ENCODE measurements at places on chromosomes 4 and X.

DNA sequence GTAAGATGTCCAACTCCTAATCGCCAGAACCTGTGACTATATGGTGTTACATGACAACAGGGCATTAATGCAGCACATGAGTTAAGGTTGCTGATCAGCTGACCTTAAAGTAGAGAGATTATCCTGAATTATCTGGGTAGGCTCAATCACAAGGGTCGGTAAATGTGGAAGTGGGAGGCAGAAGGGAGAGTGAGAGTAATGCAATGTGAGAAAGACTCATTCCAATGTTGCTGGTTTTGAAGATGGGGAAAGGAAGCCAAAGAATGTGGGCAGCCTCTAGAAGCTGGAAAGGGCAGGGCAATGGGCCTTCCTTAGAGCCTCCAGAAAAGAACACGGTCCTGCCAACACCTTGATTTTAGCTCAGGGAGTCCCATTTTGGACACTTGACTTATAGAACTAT, 67.4 kb downstream of the STX18 start:
- no peak for DNase-seq

DNA sequence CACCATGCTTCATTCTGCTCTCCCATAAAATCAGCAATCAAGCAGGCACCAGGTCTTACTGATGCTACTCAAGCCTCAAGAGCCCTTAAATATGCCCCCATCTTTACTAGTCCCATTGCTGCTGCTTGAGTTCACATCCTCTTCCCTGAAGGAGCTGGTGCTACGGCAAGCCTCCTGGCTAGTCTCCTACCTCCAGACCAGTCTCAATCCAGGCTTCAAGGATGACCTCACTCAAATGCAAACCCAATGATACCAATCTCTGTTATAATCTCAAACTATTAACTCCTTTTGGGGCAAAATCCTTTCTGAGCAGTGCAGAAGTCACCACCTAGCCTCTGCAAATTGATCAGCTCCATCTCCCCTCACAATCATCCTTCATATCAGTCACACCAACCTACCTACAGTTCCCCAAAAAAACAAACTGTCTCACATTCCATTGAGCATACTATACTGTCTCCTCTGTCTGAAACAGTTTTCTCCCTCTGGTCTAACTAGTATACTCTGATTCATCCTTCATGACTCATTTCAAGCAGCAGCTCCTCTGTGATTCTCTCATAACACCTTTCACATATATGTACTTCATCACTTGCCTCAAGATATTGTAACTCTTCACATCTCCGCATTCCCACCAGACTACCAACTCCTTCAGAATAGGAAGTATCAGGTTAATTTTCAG, 30.0 kb downstream of the PAPSS1 start:
- DNase-seq: no peak

DNA sequence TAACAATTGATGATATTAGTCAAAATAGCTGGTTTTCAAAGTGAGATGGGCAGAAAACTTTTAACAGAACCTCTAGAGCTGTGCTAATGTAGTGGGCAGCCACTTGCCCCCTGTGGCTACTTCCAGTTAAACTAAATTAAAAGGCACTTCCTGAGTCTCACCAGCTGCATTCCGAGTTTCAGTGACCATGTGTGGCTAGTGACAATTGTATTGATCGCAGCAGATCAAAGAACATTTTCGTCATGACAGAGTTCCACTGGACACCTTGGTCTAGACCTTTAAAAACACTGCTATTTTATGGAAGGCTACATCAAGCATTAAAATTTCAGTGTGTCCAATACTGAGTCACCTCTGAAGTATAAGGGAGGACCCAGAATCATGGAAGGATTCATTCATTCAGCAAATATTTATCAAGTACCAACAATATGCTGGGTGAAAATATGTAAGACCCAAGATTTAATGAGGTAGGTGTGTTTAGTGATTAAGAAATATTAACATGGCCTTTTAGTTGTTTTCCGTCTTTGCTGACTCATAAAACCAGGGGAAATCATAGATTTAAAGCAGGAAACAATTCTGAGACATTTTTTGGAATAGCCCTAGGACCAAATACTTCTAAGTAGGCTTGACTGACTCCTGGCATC, 5.1 kb upstream of the FAT1 start:
- DNase-seq: no peak

DNA sequence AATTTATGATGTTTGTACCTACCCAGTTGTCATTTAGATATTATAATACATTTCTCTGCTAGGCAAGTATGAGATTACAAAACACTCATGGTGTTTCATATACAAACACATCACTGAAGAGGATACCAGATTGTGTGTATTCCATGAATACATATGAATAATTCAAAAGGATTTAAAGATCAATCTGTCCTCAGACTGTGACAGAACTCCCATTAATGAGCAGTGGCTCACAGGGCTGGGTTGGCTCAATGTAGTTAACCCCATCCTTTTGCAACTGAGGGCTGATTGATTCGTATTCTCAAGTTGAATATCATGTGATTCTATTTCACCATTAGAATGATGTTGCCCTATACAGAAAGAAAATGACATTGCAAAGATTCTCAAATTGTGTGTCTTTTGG, 79.6 kb upstream of the SPANXN2 start:
- DNase-seq: no peak

DNA sequence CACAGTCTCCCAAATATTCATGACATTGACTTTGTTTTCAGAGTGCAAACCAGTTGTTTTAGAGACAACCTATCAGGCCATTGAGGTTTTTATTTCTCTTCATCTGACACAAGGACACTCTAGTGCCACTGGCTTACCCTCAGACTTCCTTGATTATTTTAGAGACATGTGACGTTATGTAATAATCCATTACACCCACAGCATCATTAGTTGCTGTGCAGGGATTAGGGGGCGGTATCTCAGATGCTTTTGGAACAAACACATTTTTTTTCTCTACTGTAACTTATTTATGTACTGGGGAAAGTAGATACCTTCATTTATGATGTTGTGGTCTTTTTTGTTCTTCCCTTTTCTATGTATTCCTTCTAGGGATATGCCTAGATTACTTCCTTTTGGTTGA, 2293.1 kb downstream of the PCDH7 start:
- DNase-seq: no peak

GRCh38 chrX:1221296-1221845, 8.9 kb upstream of the CRLF2 start:
- DNase-seq: no peak

DNA sequence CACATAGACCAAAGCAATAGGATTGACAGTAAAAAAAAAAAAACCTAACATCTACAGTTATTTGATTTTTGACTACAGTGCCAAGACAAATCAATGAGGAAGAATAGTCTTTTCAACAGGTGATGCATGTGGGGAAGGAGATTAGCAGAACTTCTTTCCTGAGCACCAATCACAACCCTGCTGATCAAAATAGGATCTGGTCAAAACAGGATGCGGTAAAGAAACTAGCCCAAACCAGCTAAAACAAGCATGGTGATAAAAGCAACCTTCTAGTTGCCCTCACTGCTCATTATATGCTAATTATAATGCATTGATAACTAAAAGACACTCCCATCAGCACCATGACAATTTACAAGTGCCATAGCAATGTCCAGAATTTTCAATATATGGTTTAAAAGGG, 667.5 kb downstream of the GRXCR1 start:
- no peak for DNase-seq

DNA sequence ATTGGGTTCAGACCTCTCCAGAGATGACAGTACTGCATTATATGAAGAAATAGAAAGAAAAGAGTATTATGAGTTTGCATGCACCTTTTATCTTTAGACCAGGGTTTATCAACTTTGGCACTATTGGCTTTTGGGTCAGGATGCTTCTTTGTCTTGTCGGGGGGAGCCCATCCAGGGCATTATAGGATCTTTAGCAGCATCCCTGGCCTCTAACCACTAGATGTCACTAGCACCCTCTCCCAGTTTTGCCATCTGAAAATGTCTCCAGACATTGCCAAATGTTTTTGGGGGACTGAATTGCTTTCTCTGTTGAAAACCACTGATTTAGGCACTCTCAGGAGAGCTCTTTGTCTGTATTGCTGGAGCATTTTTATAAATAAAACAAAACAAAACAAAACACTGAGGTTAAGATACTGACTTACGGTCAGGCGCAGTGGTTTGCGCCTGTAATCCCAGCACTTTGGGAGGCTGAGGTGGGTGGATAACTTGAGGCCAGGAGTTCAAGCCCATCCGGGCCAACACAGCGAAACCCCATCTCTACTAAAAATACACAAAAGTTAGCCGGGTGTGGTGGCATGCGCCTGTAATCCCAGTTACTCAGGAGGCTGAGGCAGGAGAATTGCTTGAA, 23.6 kb downstream of the CA5B start:
- DNase-seq: no peak

- DNase-seq: no peak
These were observed 226.9 kb downstream of the FSTL5 start for GRCh38 chr4:161936625-161937550.

DNA sequence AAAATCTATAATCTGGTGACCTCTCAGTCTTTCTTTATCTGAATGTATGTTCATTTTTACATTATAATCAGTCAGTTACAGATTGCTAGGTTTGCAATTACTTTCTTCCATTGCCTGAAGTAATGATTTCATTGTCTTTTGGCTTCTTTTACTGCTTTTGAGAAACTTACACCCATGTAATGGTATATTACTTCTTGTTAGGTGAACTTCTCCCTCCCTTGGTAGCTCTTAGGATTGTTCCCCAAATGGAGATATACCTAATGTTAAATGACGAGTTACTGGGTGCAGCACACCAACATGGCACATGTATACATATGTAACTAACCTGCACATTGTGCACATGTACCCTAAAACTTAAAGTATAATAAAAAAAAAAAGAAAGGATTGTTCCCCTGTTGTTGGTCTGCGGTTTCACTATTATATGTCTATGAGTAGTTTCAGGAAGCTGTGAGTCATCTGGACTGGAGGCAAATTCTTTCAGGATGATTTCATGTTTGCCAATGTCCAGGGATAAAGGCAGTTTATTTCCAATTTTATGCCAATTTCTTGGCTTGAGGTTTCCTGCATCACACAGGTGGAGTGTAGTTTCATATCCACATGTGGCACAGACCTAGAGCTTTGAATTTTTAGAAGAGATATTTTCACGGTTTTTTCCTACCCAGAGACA, 21.8 kb downstream of the SPANXC start:
- no peak for DNase-seq

DNA sequence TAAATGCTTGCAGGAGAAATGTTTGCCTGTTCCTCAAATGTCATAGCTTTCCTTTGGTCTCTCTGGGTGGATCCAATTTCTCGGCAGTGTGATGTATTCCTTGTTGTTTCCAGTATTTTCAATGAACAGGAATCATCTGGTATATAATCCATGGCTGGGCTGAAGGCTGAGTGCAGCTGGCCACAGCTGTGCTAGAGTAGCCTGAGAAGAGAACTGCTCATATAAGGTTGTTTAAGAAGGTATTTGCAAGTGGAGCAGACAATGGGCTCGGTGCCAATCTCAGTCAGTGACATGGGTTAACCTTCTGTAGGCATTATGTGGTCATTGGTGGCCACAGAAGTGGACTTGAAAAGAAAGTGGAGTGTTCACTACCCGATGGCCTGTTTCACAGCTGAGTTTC, 390.3 kb downstream of the SPRY1 start:
- no peak for DNase-seq

DNA sequence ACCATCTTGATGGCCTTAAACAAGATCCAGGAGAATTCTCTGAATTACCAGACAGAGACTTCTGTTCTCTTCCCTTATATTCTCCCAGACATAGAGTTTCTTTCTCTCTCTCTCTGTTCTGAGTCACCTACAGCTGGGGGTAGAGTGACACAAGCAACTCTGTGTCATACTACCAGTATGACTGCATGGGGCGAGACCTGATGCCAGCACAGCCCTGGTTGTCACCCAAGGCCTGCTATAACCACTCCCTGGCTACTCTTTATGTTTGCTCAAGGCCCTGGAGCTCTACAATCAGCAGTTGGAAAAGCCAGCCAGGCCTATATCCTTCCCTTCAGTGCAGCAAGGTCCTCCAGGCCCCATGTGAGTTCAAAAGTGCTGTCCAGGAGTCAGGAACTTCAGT, 114.2 kb upstream of the TENT5D start:
- no peak for DNase-seq

DNA sequence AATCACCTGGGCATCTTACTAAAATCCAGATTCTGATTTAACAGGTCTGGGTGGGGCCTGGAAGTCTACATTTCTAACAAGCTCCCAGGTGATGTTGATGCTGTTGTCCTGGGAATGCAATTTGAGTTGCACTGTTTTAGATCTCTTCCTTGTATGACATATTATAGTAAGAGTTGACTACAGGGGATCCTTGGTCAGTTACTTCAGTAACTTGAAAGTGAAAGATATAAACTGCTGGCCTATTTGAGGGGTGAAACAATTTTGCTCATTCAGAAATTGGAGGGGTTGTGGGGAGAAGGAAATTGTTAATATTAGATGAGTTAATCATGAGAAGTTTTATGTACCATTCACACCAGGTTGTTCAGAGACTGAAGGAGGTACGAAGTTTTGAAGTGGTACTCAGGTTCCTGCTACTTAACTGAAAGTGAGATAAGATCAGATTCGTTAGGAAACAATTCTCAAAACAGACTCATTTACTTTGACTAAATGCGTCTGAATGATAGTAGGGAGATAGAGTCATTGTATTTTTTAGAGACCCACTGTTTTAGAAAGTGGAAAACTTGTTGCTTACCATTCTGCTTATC, 12.5 kb downstream of the SH2D1A start:
- DNase-seq: no peak

- DNase-seq: no peak
These were observed 150.1 kb downstream of the HNRNPD start for GRCh38 chr4:82223715-82224114.

GRCh38 chr4:175542786-175543185, 269.3 kb downstream of the GPM6A start:
- no peak for DNase-seq

DNA sequence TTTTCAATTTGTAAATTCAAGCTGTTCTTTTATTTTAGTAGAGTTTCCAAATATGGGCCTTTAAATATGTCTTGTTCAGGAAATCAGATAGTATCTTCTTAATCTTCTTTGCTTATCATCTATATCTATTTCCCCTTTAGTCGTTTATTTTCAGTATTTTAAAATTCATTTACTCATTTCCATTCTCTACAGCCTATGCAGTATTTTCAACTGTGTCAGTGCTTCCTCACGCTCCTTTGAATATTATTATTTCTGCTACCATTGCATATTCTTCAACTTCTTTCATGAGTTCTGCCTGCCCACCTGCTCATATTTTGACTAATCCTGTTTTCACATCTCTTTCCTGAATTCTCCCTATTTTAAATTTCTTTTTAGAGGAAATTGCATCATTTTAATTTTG, 185.4 kb downstream of the DKK2 start:
- DNase-seq: no peak

DNA sequence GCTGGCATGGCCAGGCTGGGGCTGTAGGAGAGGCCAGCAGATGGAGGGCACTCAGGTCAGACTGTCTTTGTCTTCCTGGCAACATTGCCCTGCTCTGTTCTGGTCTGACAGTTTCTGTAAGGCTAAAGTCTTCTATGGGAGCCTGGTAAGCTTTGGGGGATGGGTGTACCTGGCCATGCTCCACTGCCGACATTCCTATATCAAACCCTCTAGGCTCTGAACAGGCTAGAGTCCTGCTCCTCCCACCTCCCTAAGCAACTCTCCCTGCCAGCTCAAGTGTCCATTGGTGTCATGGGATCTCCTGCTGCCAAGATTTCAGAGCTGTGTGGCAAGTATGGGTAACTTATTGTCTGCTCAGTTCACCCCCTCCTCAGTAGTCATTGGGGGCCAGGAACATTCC, 163.5 kb upstream of the UGT8 start:
- DNase-seq: no peak

Data from stimulated activated CD8-positive, alpha-beta memory T cell treated with anti-CD3 and anti-CD28 coated beads, Interleukin-4, amount 100 ng/mL, for 4 hours (primary cell).